ENCODE measurements at places on chromosomes 4 and X.
A peak's percentile ranks its signal among the peaks of the same experiment; 100 is the strongest.

DNA sequence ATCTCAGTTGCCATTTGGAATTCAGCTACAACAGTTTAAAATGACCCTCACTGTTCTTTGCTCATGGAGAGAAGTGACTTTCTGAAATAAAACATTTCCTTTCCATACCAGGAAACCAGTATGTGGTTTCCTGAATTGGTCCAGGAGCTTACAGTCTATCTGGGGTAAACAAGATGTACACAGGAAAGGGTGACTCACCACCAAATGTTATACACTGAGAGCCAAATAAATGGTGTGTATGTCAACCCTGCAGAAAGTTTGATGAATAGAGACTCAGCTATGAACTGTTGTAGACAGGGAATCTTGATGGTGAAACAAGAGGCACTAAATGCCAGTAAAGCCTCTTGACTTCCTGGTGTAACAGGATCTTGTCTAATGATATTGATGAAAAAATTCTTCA lies 100.4 kb downstream of the HS6ST2 start:
- H3K36me3 ChIP-seq: no peaks in the 10 kb centered on the region
- DNase-seq: no peak
- H3K4me3 ChIP-seq: no peak overlapping the region
- H3K4me1 ChIP-seq: no peaks in the 10 kb centered on the region

- peak; percentile 87 for DNase-seq
- peak overlapping the region; percentile 37 for H3K27ac ChIP-seq
- H3K4me3 ChIP-seq: no peak overlapping the region
- peaks cover 8% of the 10 kb centered on the region for H3K36me3 ChIP-seq
Observed at GRCh38 chr4:8303485-8304281, 34.1 kb downstream of the HTRA3 start.

DNA sequence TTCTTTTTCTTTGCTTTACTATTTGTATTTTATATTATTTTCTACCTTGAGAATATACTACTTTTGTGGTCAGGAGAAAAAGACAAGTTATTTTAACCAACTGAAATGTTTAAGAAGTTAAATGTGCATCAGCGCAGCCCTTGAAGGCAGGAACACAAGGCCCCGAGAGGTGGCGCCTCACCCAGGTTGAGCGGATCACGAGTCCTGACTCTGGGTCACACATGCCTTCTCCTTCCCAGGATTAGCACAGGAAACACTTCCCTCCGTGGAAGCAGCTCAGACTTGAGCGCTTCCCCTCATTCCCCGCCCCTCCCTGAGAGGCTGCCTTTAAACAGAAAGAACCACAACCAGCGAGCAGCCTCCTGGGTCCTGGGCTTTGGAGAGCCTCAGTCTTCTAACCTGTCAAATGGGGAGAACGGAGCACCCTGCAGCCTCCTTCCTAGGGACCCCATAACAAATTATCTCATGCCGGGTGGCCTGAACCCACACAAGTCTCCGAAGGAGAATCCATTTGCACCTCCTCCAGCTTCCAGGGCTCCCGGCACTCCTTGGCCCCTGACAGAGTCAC lies 217.6 kb downstream of the AFAP1 start:
- no peak overlapping the region for H3K27ac ChIP-seq
- H3K4me3 ChIP-seq: no peak overlapping the region
- H3K4me1 ChIP-seq: no peaks in the 10 kb centered on the region
- H3K36me3 ChIP-seq: no peaks in the 10 kb centered on the region
- H3K27me3 ChIP-seq: no peaks in the 10 kb centered on the region

GRCh38 chr4:106497271-106497670 lies 128.7 kb upstream of the GIMD1 start:
- no peaks in the 10 kb centered on the region for H3K27me3 ChIP-seq
- no peak overlapping the region for H3K27ac ChIP-seq
- H3K36me3 ChIP-seq: no peaks in the 10 kb centered on the region
- H3K4me1 ChIP-seq: no peaks in the 10 kb centered on the region
- H3K4me3 ChIP-seq: no peak overlapping the region

- H3K4me3 ChIP-seq: no peak overlapping the region
- H3K36me3 ChIP-seq: no peaks in the 10 kb centered on the region
- peak; percentile 50 for DNase-seq
- no peak overlapping the region for H3K27ac ChIP-seq
- no peaks in the 10 kb centered on the region for H3K4me1 ChIP-seq
Observed at GRCh38 chr4:87543835-87544461, 14.8 kb upstream of the SPARCL1 start.

DNA sequence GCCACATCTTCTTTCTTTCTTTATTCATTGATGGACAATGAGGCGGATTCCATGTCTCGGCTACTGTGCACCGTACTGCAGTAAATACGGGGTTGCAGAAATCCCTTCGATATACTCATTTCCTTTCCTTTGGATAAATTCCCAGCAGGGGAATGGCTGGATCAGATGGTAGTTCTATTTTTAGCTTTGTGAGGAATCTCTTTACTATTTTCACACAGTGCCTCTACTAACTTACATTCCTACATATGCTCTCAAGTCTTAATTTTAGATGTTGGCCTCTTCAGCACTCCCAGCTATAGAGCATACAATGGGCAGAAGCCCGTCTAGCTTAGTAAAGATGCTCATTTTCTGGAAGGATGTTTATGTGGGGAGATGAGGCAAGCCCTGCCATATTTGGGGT lies 317.4 kb downstream of the ASMT start:
- H3K27ac ChIP-seq: no peak overlapping the region
- H3K27me3 ChIP-seq: no peaks in the 10 kb centered on the region
- no peaks in the 10 kb centered on the region for H3K4me1 ChIP-seq
- H3K36me3 ChIP-seq: no peaks in the 10 kb centered on the region
- no peak overlapping the region for H3K4me3 ChIP-seq

DNA sequence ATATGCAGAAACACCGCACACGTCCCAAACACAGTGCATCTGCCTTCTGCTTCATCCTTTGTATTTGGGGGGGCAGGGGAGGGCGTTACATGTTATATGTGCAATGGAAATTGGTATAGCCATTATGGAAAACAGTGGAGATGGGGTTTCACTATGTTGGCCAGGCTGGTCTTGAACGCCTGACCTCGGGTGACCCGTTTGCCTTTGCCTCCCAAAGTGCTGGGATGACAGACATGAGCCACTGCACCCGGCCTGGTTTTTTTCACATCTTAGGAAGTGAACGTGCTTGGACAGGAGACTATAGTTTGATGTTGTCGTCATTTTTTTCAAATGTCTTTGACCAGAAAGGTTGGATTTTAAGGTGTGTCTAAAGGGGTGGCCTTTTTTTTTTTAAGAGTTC lies 88.6 kb downstream of the DHRSX start:
- no peak for DNase-seq
- no peaks in the 10 kb centered on the region for H3K27me3 ChIP-seq
- no peak overlapping the region for H3K4me3 ChIP-seq
- no peak overlapping the region for H3K27ac ChIP-seq
- no peaks in the 10 kb centered on the region for H3K4me1 ChIP-seq
- H3K36me3 ChIP-seq: peaks cover 10% of the 10 kb centered on the region

DNA sequence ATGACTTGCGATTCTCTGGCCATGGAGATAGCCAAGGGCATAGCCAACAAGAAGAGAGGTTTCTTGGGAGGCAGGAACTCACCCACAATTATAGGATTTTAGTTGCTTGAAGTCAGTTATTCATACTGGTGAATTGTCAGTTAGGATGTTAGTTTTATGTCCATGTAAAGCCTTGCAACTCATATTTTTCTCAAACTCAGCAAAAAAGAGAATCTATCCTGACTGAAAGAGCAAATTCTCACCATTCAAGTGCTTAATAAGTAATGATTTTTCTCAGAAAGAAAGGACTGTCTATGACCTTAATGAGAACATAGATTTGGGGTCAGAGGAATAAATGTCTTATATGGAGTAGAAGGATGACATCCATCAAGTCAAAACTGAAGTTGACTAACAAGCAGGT lies 934.5 kb downstream of the STPG2 start:
- no peaks in the 10 kb centered on the region for H3K4me1 ChIP-seq
- H3K4me3 ChIP-seq: no peak overlapping the region
- DNase-seq: no peak
- H3K27ac ChIP-seq: no peak overlapping the region

DNA sequence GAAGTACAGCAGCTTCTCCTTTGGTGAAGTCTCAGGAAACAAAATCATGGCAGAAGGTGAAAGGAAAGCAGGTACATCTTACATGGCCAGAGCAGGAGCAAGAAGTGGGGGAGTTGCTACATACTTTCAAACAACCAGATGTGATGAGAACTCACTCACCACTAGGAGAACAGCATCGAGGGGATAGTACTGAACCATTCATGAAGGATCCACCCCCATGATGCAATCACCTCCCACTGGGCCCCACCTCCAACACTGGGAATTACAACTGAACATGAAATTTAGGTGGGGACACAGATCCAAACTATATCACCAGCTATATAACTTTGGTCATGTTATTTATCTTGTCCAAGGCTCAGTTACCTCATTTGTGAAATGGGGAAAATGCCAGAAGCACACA lies 159.4 kb downstream of the OPHN1 start:
- no peak overlapping the region for H3K4me3 ChIP-seq
- no peaks in the 10 kb centered on the region for H3K4me1 ChIP-seq
- H3K36me3 ChIP-seq: no peaks in the 10 kb centered on the region
- H3K27ac ChIP-seq: no peak overlapping the region
- H3K27me3 ChIP-seq: no peaks in the 10 kb centered on the region

DNA sequence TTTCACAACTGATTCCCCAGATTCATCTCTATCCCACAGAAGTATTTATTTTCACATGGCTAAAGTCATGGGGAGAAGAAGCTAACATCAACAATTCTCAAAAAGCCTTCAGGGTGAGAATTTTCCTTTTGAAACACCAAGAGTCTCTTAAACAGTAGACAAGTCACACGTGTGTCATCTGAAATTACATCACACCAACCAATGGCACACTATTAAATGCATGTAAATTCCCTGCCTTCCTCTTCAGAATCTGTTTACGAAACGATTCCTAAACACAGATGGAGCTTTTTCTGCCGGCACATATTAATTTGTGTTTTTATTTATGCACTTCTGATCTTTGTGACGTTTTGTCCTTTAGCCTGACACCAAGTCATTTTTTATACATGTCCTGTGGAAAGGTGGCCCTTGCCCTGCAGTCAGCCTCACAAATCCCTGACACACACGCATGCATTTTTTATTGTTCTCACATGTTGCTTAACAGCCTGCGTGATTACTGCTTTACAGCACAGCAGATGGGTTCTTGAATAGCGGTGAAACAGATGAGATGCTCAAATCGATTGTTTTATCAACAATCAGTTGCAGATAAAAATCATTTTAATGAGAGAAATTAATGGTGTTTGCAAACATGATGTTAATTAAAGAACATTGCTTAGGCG lies 735.9 kb upstream of the TENM3 start:
- no peak for DNase-seq
- no peak overlapping the region for H3K27ac ChIP-seq
- H3K36me3 ChIP-seq: no peaks in the 10 kb centered on the region

DNA sequence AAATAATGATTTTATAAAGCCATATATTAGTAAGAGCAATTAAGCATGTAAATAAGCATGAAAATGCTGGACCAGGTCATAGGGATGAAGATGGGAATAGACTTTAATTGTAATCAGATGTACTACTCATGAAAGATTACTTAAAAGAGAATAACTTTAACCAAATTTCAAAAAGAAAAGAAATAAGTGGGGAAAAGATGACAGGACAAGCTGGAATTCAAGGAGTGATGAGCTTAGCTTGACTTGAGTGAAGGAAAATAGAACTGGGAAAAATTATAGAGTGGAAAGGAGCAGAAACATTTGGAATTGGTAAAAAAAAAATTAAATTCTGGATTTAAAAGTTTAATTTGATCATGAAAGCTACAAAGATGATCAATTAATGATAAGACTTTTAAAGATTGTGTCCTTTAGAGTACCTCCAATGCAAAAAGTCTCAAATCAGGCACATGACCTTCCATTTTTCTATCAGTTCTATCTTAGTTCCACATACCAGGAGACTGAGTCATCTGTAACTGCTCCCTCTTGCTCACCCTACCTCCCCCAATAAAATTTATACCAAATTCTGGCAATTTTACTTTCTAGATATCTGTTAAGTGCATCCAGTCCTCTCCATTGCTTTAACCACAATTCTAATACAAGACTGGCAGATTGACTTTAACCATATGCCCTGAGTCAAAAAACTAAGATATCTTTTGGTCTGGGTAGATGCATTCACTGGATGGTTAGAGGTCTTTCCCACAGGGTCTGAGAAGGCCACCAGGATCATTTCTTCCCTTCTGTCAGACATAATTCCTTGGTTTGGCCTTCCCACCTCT lies 56.4 kb upstream of the SLIT2 start:
- no peak overlapping the region for H3K4me3 ChIP-seq
- no peaks in the 10 kb centered on the region for H3K36me3 ChIP-seq
- H3K4me1 ChIP-seq: no peaks in the 10 kb centered on the region
- H3K27ac ChIP-seq: no peak overlapping the region
- no peaks in the 10 kb centered on the region for H3K27me3 ChIP-seq

DNA sequence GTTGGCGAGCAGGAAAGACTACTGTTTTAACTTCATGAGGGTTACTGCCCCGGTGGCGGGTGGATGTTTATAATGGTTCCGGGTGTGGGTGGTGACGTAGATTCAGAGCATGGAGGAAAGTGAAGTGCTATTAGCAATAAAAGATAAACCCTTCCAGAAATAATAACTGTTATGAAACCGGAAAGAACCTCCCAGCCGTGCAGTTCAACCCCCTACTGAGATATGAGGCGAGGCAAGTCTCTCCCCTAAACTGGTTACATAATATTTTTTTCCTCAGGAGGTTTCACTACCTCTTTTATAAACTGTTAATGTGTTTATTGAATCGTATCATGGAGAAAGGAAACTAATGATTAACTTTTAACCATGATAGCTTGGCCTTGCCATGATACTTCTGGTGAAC lies 33.9 kb upstream of the STIM2 start:
- DNase-seq: peak; percentile 36
- peaks cover 8% of the 10 kb centered on the region for H3K4me1 ChIP-seq
- no peak overlapping the region for H3K4me3 ChIP-seq
- no peaks in the 10 kb centered on the region for H3K36me3 ChIP-seq
- no peak overlapping the region for H3K27ac ChIP-seq

GRCh38 chr4:114081783-114082182 lies 102.3 kb upstream of the ARSJ start:
- H3K4me1 ChIP-seq: no peaks in the 10 kb centered on the region
- no peaks in the 10 kb centered on the region for H3K36me3 ChIP-seq
- H3K27ac ChIP-seq: no peak overlapping the region
- no peak overlapping the region for H3K4me3 ChIP-seq
- H3K27me3 ChIP-seq: no peaks in the 10 kb centered on the region

GRCh38 chr4:168759959-168760527 lies 250.0 kb downstream of the CBR4 start:
- no peaks in the 10 kb centered on the region for H3K36me3 ChIP-seq
- H3K4me3 ChIP-seq: no peak overlapping the region
- no peaks in the 10 kb centered on the region for H3K27me3 ChIP-seq
- DNase-seq: peak; percentile 42
- no peaks in the 10 kb centered on the region for H3K4me1 ChIP-seq
- no peak overlapping the region for H3K27ac ChIP-seq

All from common myeloid progenitor, CD34-positive (primary cell).